ENCODE measurements at places on chromosomes 4 and X.
A peak's percentile ranks its signal among the peaks of the same experiment; 100 is the strongest.

DNA sequence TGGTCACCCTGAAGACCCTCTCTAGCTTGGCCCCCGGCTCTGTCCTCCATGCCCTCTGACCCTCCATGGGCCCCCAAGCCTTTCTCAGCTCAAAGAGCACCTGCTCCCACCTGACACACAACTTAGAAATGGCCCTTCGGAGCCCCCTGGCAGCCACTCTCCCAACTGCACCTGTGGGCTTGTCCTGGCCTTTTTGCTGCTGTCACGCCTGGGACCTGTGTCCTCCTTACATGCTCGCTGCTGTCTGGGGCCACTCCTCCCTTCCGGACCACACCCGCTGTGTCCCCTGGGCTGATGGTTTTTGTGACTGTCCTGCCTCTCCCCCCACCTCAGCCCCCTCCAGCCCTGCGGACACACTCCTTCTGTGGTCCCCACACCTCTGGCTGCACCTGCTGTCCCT is 106.2 kb upstream of the AFAP1 start:
- no peak for DNase-seq

DNA sequence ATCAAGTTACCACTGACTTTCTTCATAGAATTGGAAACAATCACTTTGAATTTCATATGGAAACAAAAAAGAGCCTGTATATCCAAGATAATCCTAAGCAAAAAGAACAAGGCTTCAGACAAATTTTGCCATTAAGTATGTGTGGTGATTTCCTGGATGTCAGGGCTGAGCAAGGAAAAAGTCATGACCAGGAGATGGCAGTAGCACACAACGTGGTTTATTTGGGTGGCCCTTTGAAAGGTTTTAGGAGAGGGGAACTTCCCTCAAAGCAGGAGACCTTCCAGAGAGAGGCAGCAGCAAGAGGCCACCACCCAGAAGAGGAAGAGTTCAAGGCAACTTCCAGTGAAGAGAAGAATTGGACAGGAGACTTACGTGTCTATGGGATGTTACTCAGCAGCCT is 18.1 kb upstream of the ZXDB start:
- DNase-seq: no peak

DNA sequence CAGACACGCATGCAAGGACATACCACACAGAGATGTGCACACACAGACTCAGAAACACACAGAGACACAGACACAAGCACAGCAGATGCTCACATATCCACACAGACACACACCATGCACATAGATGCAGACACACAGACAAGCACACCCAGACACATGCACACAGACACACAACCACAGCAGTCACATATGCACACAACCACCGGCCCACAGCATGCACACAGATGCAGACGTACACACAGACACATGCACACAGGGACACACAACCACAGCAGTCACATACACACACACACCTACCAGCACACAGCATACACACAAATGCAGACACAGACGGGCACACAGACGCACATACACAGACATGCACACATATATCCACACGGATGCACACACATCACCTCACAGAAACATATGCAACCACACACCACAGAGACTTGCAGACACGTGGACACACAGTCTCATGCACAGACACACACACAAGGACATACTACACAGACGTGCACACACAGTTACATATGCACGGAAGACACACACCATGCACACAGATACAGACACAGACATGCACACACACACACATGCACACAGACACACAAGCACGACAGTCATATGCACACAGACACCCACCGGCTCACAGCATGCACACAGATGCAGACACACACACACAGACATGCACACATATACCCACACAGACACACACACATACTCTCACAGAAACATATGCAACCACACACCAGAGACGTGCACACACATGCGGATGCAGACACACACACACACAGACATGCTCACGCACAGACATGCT is 25.2 kb upstream of the SLC25A6 start:
- DNase-seq: no peak

- no peak for DNase-seq
Observed at GRCh38 chr4:116005806-116006088, 892.3 kb upstream of the NDST4 start.

GRCh38 chr4:138953961-138954371 is 61.6 kb upstream of the NOCT start:
- DNase-seq: peak; percentile 80

- no peak for DNase-seq
Observed at GRCh38 chrX:130896026-130896425, 7.0 kb downstream of the ENOX2 start.

- no peak for DNase-seq
Observed at GRCh38 chrX:52277666-52278065, 91.2 kb upstream of the XAGE2 start.

DNA sequence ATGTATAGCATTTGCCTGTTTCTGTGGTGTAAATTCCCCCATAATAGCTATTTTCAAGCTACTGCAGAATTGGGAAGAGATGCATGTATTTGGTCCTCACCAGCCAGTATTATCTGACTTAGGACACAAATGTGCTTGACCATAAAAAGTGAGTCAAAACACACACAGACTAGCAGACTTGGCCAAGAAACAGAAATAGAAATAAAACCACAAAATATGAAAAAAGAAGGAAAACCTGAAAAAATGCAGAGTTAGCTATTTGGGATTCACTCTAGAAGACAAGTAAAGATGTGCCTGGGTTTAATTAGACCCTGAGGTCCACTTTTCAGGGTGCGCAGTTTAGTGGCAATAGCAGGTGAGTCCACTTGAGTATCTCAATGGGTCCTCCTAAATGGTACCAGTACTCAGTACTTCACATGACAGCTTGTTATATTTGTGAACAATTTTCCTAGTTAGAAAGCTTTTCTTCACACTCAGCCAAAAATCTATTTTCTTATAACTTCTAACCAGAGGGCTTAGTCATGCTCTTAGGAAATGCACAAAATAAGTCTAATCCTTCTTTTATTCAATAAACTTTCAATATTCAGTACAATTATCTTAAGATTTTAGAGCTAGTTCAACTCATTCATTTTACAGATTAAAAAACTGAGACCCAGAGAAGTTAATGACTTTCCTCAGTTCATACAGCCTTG is 108.7 kb upstream of the JADE1 start:
- no peak for DNase-seq

DNA sequence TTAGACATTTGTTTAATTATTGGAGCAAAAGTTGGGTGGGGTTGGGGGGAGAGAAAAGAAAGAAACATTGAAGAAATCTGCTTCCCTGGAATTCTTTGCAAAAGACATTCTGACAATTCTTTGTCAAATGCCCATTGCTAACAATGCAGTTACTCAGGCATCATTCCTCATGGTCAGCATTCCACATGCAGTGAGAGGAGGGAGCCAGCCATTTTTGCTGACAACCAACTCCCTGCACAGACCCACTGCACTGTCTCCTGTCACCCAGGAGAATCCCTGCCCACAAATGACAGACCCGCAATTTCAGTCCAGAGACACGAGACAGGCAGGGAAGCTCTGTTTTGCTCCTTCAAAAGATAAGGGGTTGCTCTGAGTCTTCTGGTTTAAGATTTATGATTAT is 985.1 kb upstream of the SLIT2 start:
- no peak for DNase-seq

- DNase-seq: no peak
Observed at GRCh38 chr4:124090021-124090420, 622.5 kb downstream of the ANKRD50 start.

DNA sequence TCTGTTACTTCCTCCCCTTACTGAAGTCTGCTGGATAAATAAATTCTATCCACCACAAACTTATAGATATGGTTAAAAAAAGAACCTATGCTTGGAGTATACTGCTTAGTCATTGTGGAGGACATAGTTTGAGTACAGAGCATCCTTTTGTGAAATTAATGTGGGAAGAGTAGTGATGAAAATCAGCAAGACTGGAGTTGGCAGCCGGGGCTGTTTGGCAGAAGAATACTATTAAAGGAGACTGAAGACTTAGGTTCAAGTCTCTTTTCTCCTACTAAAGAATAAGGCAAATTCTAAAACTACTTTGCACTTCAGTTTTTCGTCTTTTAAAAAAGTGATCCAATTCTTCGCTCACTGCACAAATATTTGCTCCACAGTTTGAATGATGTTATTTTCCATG is 326.6 kb upstream of the ATOH1 start:
- no peak for DNase-seq

- no peak for DNase-seq
Observed at GRCh38 chrX:119604766-119605463, 1.3 kb downstream of the NKRF start.

DNA sequence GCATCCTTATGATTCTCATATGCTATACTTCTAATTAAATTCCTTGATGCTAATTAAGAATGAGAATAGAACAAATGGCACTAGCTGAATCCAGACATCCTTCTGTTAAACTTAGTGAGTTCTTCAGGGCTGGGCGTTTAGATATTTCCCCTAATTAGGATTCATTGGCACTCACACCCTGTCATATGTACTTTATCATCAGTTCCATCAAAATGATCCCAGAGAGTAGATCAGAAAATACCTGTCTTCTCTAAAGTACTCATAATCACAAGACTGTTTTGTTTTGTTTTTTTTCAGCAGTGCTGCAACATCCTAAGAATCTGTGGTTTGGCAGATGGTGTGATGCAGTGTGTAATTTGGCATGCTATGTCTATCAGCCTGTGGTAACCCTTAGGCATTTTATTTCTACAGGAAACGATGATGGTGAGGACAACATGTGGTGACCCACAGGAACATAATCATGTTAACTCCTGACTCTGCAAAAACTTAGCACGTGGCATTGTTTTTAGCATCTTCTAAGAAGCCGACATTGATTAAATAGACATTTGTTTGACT is 2528.4 kb downstream of the ARAP2 start:
- peak; percentile 91 for DNase-seq

GRCh38 chr4:81919223-81919622 is 447.5 kb upstream of the RASGEF1B start:
- DNase-seq: no peak

DNA sequence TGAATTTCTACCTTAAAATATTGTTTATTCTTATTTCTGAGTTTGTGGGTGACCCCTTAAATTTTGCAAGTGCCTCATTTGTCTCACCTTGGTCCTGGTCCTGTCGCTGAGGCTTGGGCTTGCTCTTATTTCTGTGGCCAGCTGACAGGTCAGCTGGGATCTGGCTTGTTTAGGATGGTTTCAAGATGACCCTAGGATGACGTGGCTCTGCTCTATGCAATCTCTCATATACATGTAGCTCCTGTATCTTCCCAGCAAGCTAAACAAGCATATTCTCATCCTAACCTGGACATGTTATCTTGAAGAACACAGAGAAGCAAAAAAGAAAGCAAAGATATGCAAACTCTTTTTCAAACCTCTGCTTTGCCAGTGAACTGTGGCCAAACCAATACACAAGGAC is 158.4 kb downstream of the BANK1 start:
- DNase-seq: no peak
